GM13977 (cell line): ENCODE measurements at places on chromosomes 3 and 15.

DNA sequence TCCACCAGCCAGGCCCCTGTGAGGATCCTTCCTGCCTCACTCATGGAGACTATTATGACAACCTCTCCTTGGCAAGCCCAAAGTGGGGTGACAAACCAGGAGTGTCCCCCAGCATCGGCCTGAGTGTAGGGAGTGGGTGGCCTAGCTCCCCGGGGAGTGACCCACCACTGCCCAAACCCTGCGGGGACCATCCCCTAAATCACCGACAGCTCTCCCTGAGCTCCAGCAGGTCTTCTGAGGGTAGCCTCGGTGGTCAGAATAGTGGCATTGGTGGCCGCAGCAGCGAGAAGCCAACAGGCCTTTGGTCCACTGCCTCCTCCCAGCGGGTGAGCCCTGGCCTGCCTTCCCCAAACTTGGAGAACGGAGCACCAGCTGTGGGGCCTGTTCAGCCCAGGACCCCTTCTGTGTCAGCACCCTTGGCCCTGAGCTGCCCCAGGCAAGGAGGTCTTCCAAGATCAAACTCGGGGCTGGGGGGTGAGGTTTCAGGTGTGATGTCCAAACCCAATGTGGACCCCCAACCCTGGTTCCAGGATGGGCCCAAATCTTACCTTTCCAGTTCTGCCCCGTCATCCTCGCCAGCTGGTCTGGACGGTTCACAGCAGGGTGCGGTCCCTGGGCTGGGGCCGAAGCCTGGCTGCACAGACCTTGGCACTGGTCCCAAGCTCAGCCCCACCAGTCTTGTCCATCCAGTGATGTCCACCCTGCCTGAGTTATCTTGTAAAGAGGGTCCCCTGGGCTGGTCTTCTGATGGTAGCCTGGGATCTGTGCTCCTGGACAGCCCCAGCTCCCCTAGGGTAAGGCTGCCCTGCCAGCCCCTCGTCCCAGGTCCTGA, 1.0 kb downstream of the LIMD1 start:
- peak; percentile 43 for DNase-seq

GRCh38 chr15:25633862-25634261, 195.0 kb upstream of the UBE3A start:
- no peak for DNase-seq

DNA sequence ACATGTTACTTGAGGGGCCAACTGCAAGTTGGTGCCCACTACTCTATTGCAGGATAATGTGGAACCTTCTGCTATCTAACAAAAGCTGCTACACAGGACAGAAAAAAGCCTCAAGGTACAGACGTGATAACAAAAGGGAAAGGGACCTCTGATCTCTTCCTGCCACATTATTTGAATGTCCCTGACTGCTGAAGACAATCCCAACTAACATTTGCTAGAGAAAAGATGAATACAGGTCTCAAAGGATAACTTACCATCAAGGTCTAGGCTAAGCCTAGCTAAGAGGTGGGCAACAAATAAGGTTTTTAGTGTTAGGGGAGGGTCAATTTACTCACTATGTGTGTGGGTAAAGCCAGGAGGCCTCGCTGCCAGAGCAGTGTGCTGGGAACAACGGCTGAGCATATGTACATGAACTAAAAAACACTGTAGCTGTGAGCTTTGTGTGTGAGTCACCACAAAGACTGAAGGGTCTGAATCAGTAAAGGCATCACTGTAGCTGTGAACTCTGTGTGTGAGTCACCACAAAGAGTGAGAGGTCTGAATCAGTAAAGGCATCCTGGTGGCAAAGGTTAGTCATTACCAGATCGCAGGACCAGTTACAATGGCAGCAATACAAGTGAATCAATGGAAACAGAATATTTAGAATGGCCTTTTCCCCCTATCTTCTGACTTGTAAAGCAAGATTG, 111.7 kb downstream of the LMLN start:
- no peak for DNase-seq

GRCh38 chr3:154161806-154162205, 40.6 kb downstream of the ARHGEF26 start:
- no peak for DNase-seq

- DNase-seq = no peak
Measured at GRCh38 chr15:97576929-97577645, 383.4 kb upstream of the ARRDC4 start.
